Uterus (tissue), 4 donors: ENCODE measurements at places on chromosomes 2 and 18. TPM values are rescaled to one million over a fixed set of nuclear protein-coding genes. Genes with fewer than 3 reads are reported as not detected.

The COLEC12 gene
- total RNA-seq = 28.4 TPM

- no peak for DNase-seq
- no peaks in the 10 kb centered on the region for H3K4me1 ChIP-seq
- no peak overlapping the region for H3K4me3 ChIP-seq
- no peaks in the 10 kb centered on the region for H3K27me3 ChIP-seq
- no peaks in the 10 kb centered on the region for H3K36me3 ChIP-seq
- H3K27ac ChIP-seq = no peak overlapping the region
Measured at GRCh38 chr2:241136191-241136590, 13.1 kb downstream of the PASK start.

GRCh38 chr2:238339814-238340213 lies 19.5 kb downstream of the TRAF3IP1 start:
- H3K4me1 ChIP-seq = no peaks in the 10 kb centered on the region
- no peaks in the 10 kb centered on the region for H3K27me3 ChIP-seq
- DNase-seq = no peak
- no peaks in the 10 kb centered on the region for H3K36me3 ChIP-seq

DNA sequence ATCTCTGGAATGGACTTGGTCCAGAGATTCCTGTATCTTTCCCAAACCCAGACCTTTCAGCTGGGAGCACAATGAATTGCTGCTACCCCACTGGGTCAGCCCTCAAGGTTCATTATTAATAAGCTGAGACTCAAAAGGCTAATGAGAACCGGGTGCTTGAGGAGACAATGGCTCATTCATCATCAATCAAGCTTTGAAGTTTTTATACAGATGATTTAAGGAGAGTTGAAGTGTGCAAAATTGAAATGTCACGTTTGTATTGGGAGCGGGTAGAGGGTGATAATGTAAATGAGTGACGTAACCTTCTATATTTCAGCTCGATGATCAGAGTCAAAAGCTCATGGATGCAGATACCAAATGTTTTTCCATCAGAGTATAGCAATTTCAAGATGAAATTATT lies 744.9 kb downstream of the ERBB4 start:
- H3K4me1 ChIP-seq = no peaks in the 10 kb centered on the region
- no peaks in the 10 kb centered on the region for H3K27me3 ChIP-seq
- no peak for DNase-seq
- H3K36me3 ChIP-seq = no peaks in the 10 kb centered on the region

DNA sequence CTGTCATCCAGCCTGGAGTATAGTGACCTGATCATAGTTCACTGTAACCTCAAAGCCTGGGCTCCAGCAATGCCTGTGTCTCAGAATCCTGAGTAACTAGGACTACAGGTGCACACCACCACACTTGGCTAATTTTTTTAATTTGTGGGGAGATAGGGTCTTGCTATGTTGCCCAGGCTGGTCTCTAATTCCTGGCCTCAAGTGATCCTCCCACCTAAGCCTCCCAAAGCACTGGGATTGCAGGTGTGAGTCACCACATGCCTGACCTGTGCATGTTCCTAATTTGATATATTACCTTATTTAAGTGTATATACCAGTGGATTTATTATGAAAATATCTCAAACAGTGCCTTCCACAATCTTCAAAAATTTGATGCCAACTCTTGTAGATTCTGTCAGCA lies 123.6 kb upstream of the XIRP2 start:
- no peaks in the 10 kb centered on the region for H3K4me1 ChIP-seq
- H3K27me3 ChIP-seq = no peaks in the 10 kb centered on the region
- DNase-seq = no peak
- H3K27ac ChIP-seq = no peak overlapping the region
- H3K4me3 ChIP-seq = no peak overlapping the region
- H3K36me3 ChIP-seq = no peaks in the 10 kb centered on the region
